Dermis microvascular lymphatic vessel endothelial cell (primary cell): ENCODE measurements at places on chromosomes 3 and 15. TPM values are rescaled to one million over a fixed set of nuclear protein-coding genes. Genes with fewer than 3 reads are reported as not detected.

GRCh38 chr15:46461416-46461815 is 826.6 kb downstream of the SQOR start:
- DNase-seq: peak; percentile 19

Gene BAHD1
- 5.5 and 9.4 TPM in 2 replicates for total RNA-seq

Gene SEMA5B
- under 0.01 and 0.13 TPM in 2 replicates for total RNA-seq

- DNase-seq: no peak
Observed at GRCh38 chr3:128188956-128189355, 35.7 kb downstream of the EEFSEC start.

- DNase-seq: no peak
Observed at GRCh38 chr15:47820057-47820746, 102.9 kb downstream of the SEMA6D start.

DNA sequence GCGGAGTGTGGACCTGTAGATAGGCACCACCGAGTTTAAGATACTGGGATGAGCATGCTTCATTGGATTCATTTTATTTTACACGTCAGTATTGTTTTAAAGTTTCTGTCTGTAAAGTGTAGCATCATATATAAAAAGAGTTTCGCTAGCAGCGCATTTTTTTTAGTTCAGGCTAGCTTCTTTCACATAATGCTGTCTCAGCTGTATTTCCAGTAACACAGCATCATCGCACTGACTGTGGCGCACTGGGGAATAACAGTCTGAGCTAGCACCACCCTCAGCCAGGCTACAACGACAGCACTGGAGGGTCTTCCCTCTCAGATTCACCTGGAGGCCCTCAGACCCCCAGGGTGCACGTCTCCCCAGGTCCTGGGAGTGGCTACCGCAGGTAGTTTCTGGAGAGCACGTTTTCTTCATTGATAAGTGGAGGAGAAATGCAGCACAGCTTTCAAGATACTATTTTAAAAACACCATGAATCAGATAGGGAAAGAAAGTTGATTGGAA is 29.5 kb downstream of the SYNM start:
- DNase-seq: no peak

Gene CPN2
- not detected in 2 replicates for total RNA-seq

GRCh38 chr3:129197321-129197720 is 13.6 kb upstream of the CNBP start:
- no peak for DNase-seq

Gene HYAL3
- total RNA-seq: 17.5 and 23.6 TPM in 2 replicates

Gene RABL3
- total RNA-seq: 7.3 and 7.7 TPM in 2 replicates

Gene ILDR1
- not detected in 2 replicates for total RNA-seq

Gene KNG1
- not detected in 2 replicates for total RNA-seq

GRCh38 chr3:53940623-53941022 is 49.0 kb upstream of the SELENOK start:
- DNase-seq: peak; percentile 4

- DNase-seq: no peak
Observed at GRCh38 chr15:25714538-25714840, 148.6 kb downstream of the ATP10A start.

DNA sequence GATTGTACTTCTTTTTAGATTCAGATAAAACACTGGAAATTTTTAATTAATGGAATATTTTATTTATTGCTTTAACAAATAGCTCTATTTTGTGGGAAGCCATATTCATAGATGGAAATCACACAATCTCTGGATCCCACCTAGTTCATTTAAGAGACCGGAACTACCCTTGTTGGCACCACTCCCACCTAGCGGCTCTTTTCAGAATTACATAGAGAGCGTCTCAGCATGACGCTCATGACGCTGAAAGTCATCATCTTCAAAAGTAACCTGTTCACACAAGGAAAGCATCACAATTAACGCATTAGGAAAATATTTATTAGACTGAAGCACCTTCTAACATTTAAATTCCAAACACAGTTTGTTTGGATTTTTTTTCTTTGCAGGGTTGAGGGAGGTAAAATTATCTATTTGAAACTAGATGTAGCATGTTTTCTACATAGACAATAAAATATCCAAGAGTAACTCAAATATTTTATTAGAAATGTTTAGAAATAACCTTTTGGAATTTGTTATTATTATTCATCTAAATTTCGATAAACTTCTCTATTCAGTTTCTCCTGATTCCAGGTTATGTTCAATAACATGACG is 214.9 kb upstream of the ARRDC4 start:
- peak; percentile 38 for DNase-seq

Gene PLA2G4E
- total RNA-seq: not detected in 2 replicates

GRCh38 chr3:130968221-130968620 is 58.4 kb downstream of the ASTE1 start:
- DNase-seq: peak; percentile 10

DNA sequence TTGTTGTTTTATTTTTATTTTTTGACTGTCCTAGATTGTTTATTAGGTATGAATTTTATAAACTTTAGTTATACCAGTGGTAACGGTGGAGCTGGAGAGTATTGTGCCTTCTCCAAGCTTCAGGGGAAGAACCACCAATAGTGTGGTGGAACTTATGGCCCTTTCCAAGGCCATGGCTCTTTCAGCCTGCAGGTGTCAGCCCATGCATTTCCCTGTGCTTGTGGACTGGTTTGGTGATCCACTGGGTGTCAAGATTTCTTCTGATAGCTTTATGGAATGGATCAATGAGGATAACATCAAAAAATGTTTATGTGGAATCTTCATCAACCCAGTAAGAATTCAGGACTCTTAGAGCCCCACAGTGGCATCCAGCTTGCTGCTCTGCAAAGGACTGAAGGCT is 19.2 kb upstream of the SCAMP5 start:
- DNase-seq: no peak
